Ascending aorta (tissue), 2 donors: ENCODE measurements at places on chromosomes 4 and X.

GRCh38 chr4:145960012-145960411 lies 21.4 kb upstream of the ZNF827 start:
- no peak for DNase-seq
- no peak overlapping the region for H3K27ac ChIP-seq
- no peaks in the 10 kb centered on the region for H3K27me3 ChIP-seq
- H3K4me3 ChIP-seq, result no peak overlapping the region
- no peaks in the 10 kb centered on the region for H3K36me3 ChIP-seq

DNA sequence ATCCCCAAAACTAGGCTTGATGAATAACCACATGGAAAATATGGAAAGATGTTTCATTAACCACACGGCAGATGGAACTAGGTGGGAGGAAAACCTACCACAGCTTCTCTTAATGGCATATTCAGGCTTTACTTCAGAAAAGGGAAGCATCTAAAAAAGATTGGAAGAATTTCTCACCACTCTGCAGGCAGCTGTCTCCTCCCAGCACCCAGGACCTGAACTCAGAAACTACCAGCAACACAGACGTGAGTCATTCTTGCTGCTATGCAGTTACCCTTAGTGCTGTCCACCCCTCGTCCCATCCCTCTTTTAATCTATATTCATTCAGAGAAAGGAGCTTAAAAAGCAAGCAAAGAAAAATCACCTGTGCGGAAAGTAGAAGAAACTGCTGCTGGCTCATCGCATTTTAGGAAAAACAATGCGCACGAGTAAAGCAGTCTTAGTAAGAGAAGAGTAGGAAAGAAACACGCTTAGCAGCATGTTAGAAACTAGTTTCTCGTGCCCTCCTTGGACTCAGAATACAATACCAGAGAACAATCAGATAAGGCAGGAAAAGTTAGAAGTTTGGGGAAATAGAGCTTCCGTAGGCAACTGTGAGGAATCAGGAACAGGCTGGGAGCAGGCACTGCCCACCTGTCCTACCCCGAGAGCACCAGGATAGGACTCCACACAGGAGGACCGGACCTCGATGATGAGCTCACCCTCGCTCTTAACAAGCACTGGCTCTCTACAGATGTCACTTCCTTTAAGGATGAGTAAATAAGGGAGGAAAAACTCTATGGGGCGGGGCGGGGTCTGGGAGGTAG lies 48.1 kb upstream of the ENPP6 start:
- no peaks in the 10 kb centered on the region for H3K27me3 ChIP-seq
- H3K36me3 ChIP-seq, result no peaks in the 10 kb centered on the region
- no peak overlapping the region for H3K4me3 ChIP-seq
- no peak for DNase-seq
- H3K27ac ChIP-seq, result no peak overlapping the region

DNA sequence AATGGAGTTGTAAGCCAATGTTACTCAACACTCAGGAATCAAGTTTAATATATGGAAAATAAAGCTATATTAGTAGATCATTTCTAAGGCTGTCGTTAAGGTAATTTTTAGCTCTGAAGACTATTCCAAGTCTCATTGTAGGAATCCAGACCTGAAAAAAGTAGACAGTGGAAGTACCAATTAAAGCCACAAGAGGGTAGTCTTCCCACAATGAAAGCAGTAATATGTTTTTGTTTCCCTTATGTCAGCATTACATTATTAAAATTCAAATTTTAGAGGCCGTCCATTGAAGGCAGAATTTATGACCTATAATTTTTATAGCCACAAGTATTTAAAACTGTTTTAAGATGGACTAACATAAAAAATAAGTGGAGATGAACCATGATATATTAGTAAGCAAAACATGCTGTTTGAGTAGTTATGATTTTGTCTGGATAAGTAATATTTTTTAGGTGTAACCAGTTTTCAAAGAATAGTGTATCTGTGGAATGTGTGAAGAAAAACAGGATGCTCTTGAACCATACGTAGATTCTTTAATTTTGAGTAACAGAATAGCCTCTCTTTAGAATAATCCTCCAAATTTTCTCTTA lies 372.6 kb upstream of the TECRL start:
- no peaks in the 10 kb centered on the region for H3K4me1 ChIP-seq
- H3K27me3 ChIP-seq, result no peaks in the 10 kb centered on the region
- no peak overlapping the region for H3K4me3 ChIP-seq
- no peaks in the 10 kb centered on the region for H3K36me3 ChIP-seq

DNA sequence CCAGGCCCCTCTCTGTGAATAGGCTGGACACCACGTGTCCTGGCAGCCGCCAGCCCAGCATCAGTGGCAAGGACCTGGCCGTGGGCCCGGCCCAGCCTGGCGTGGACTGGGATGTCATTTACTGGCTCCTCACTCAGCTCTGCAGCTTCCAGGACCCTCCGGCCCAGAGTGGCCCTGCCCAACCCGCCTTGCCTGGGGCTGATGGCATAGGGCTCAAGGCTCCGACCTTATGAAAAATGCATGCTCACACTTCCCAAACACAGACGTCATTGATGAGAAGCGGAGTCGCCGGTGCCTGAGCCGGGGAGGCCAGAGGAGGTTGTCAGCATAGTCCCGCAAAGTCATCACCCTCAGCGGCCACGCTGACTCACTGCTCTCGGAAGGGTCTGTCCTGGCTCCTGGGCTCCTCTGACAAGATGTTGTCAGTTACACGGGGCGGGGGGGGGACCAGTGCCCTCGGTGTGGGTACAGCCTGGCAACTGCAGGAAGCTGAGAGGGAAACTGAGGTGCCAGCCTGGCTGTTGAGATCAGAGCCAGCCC lies 14.3 kb downstream of the CFAP99 start:
- no peak overlapping the region for H3K27ac ChIP-seq
- no peaks in the 10 kb centered on the region for H3K4me1 ChIP-seq
- H3K36me3 ChIP-seq, result no peaks in the 10 kb centered on the region
- no peak overlapping the region for H3K4me3 ChIP-seq

- H3K36me3 ChIP-seq, result no peaks in the 10 kb centered on the region
- no peak for DNase-seq
- no peaks in the 10 kb centered on the region for H3K27me3 ChIP-seq
- no peak overlapping the region for H3K27ac ChIP-seq
- H3K4me3 ChIP-seq, result no peak overlapping the region
These were observed 12.8 kb upstream of the UGT2B10 start for GRCh38 chr4:68803013-68803412.

- no peak overlapping the region for H3K27ac ChIP-seq
- no peak overlapping the region for H3K4me3 ChIP-seq
- H3K36me3 ChIP-seq, result no peaks in the 10 kb centered on the region
- H3K4me1 ChIP-seq, result no peaks in the 10 kb centered on the region
- DNase-seq, result no peak
- no peaks in the 10 kb centered on the region for H3K27me3 ChIP-seq
These were observed 44.8 kb upstream of the PRSS12 start for GRCh38 chr4:118397623-118397979.

DNA sequence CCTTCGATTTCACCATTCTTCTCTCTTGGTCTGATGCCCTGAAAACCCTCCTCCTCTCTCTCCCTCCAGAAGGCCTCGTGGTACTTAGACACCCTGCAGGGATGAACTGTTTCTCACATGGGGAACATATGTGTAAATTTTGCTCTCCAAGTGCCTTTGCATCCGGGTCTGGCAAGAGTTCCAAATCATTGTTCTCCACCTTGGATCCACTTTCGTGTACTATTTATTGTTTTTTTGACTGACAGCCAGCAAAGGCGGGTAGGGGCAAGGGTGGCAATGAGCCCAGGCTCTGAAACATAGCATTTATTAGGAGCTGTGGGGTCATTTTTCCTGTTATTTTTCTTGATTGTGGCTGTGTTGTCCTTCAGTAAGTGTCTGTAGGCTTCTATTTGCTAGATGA lies 81.7 kb downstream of the RTL5 start:
- H3K27me3 ChIP-seq, result no peaks in the 10 kb centered on the region
- peaks cover 7% of the 10 kb centered on the region for H3K4me1 ChIP-seq
- H3K27ac ChIP-seq, result peak overlapping the region; percentile 39
- no peak overlapping the region for H3K4me3 ChIP-seq
- no peaks in the 10 kb centered on the region for H3K36me3 ChIP-seq
